ENCODE measurements at places on chromosomes 7 and 10.
A peak's percentile ranks its signal among the peaks of the same experiment; 100 is the strongest.

GRCh38 chr7:3197567-3198213 lies 103.4 kb upstream of the SDK1 start:
- H3K4me3 ChIP-seq, result no peak overlapping the region
- no peak overlapping the region for H3K27ac ChIP-seq
- no peak for DNase-seq
- no peaks in the 10 kb centered on the region for H3K36me3 ChIP-seq
- no peaks in the 10 kb centered on the region for H3K27me3 ChIP-seq

DNA sequence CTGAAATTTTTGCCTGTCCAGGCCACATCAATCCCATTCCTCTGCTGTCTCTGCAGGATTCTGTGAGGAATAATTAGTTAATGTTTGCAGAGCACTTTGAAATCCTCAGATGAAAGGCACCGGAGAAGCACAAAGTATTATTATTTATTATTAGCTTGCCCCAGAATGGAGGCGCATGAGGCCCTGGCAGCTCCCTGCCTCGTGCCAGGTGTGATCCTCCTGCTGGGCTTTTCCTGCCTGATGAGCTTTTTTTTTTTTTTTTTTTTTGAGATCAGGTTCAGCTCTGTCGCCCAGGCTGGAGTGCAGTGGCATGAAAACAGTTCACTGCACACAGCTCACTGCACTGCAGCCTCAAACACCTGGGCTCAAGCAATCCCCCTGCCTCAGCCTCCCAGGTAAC lies 65.2 kb downstream of the TCF7L2 start:
- H3K27me3 ChIP-seq, result no peaks in the 10 kb centered on the region
- no peak overlapping the region for H3K27ac ChIP-seq
- H3K36me3 ChIP-seq, result no peaks in the 10 kb centered on the region
- H3K4me3 ChIP-seq, result no peak overlapping the region

- no peak for DNase-seq
- H3K27ac ChIP-seq, result no peak overlapping the region
- no peak overlapping the region for H3K4me3 ChIP-seq
Measured at GRCh38 chr7:137925091-137925490, 76.8 kb downstream of the CREB3L2 start.

DNA sequence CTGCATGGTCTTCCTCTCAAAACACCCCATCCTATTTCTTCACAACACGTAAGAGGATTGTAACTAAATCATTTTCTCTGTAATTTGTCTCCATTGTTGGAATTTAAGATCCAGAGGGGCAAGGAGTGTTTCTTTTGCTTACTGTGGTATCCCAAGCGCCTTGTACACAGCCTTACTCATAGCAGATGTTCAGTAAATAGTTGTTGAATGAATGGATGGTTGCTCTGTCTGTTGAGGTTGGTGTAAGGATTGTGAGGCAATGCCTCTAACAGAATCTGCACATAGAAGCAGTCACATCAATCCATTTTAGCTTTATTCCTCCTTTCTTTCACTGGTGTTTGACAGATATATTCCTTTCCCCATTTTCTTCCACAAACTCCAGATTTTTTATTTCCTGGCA lies 90.1 kb downstream of the ZNF365 start:
- no peak overlapping the region for H3K4me3 ChIP-seq
- H3K4me1 ChIP-seq, result no peaks in the 10 kb centered on the region
- no peaks in the 10 kb centered on the region for H3K36me3 ChIP-seq
- no peaks in the 10 kb centered on the region for H3K27me3 ChIP-seq
- H3K27ac ChIP-seq, result no peak overlapping the region

DNA sequence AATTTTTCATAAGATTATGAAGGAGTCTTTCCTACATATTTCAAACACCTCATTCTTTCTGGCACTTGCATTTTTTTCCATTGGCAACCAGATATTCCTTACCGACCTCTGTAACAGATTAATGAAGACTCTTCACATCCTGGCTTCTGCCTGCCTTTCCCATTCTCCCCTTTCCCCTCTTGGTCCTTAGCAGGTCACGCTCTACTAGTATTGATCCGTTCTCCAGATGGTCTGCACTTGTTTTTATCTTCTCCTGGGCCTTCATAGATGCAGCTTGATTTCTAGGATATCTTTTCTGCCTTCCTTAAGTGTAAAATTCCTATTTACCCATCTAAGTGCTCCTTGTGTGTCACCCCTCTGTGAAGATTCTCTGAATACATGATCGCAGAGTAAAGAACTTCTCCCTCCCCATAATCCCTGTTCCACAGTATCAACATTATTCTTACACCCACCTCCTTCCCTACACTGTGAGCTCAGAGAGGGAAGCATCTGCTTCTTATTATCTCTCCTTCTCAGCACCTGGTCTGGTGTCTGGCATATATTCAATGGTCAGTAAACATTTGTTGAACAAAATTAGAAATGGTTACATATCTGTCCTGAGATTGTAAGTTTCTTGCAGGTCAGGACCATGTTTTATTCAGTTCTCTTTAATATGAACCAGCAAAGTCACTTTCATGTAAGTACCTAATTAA lies 654.2 kb downstream of the REEP3 start:
- no peaks in the 10 kb centered on the region for H3K27me3 ChIP-seq
- no peak for DNase-seq
- no peak overlapping the region for H3K27ac ChIP-seq
- no peak overlapping the region for H3K4me3 ChIP-seq
- no peaks in the 10 kb centered on the region for H3K36me3 ChIP-seq
- H3K4me1 ChIP-seq, result no peaks in the 10 kb centered on the region

GRCh38 chr7:95001258-95001657 lies 93.9 kb downstream of the PPP1R9A start:
- no peak for DNase-seq
- H3K4me1 ChIP-seq, result no peaks in the 10 kb centered on the region
- no peaks in the 10 kb centered on the region for H3K36me3 ChIP-seq
- H3K4me3 ChIP-seq, result no peak overlapping the region
- no peak overlapping the region for H3K27ac ChIP-seq
- H3K27me3 ChIP-seq, result no peaks in the 10 kb centered on the region

DNA sequence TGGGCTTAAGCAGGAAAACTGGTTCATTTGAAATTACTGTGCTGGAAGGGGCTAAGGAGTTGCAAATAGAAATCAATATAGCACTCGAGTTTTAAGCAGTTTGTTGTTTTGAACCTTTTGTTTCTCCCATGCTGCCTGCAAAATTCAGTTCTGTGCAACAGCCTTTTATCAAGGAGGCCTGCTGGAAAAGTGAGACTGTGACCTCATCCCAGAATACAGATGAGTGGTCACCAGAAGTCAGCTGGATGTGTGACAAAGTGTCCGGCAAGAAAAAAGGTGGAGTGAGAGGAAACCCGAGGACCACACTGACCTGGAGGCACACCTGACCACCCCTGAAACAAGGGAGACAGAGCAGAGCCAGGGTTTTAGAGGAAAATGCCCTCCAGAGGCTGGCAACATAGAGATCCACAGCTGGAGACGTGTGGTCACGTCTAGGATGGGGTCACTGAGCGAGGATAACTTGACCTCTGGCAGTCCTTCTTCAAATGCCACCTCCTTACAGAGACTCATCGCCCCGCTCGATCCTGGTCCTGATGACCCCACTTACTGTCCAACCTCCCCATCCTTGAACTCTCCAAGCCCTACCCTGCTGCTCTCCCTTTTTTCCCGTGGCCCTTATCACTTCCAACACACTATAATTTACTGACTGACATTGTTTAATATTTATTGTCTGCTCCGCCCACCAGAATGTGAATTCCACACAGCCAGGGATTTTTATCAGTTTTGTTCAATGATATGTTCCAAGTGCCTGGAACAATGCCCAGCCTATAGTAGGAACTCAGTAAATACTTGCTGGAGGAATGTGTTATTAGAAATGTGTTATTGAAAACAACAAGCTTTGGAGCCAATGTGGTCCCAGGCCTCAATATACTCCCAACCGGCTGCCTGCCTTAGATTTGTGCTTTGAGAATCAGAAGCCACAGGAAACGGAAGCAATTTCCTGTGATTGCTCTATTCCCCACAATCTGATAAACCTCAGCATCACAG lies 243.8 kb downstream of the GLI3 start:
- H3K27ac ChIP-seq, result no peak overlapping the region
- H3K4me3 ChIP-seq, result no peak overlapping the region
- no peaks in the 10 kb centered on the region for H3K27me3 ChIP-seq
- DNase-seq, result no peak
- H3K4me1 ChIP-seq, result no peaks in the 10 kb centered on the region

GRCh38 chr10:104301907-104302690 lies 33.1 kb downstream of the GSTO2 start:
- no peak for DNase-seq
- H3K36me3 ChIP-seq, result no peaks in the 10 kb centered on the region
- H3K4me1 ChIP-seq, result peaks cover 10% of the 10 kb centered on the region
- no peak overlapping the region for H3K4me3 ChIP-seq
- H3K27me3 ChIP-seq, result no peaks in the 10 kb centered on the region
- no peak overlapping the region for H3K27ac ChIP-seq

DNA sequence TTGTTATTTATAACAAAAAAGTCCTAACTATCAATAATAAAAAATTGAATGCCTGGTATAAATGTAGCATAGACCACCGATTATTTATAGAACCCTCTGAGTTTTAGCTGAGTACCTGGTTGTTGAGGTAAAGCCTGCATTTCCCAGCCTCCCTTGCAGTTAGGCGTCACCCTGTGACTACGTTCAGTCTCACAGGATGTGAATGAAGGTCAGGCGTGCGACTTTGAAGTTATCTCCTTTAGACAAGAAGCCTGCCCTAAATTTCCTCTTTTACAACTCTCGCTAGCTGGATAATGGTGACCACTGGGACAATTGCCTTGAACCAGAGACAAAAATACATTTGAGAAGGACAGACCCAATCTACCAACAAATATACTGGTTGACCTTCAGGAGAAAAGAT lies 67.5 kb upstream of the TES start:
- no peaks in the 10 kb centered on the region for H3K4me1 ChIP-seq
- no peak for DNase-seq
- no peak overlapping the region for H3K4me3 ChIP-seq
- H3K27ac ChIP-seq, result no peak overlapping the region
- no peaks in the 10 kb centered on the region for H3K36me3 ChIP-seq

DNA sequence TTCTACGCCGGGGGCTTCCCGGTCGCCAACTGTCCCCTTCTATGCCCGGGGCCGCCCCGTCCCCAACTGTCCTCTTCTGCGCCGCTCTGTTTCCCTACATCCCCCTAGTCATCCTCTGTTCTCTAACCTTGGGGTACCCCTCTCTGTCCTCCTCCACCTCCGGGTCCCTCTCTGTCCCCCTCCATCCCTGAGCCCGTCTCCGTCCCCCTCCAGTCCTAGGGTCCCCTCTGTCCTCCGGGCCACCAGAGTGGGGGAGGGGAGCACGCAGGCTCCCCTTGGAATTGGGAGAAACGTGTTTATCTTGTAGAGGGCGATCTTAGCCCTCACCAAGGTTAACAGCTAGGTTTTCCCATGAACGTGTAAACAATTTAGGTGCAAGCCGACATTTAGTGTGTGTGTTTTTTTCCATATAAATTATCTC lies 852 bp upstream of the KLF6 start:
- peak overlapping the region; percentile 81 for H3K4me3 ChIP-seq
- DNase-seq, result peak; percentile 59
- H3K27me3 ChIP-seq, result no peaks in the 10 kb centered on the region
- peak overlapping the region; percentile 68 for H3K27ac ChIP-seq

GRCh38 chr10:91164520-91165065 lies 55.9 kb upstream of the PCGF5 start:
- no peak overlapping the region for H3K4me3 ChIP-seq
- DNase-seq, result no peak
- H3K27ac ChIP-seq, result no peak overlapping the region
- H3K27me3 ChIP-seq, result no peaks in the 10 kb centered on the region
- peaks cover 4% of the 10 kb centered on the region for H3K4me1 ChIP-seq
- H3K36me3 ChIP-seq, result no peaks in the 10 kb centered on the region

GRCh38 chr10:119209035-119209735 lies 1.8 kb downstream of the GRK5 start:
- peak; percentile 75 for DNase-seq
- no peak overlapping the region for H3K27ac ChIP-seq
- no peaks in the 10 kb centered on the region for H3K36me3 ChIP-seq
- peak overlapping the region; percentile 90 for H3K4me3 ChIP-seq
- peaks cover 31% of the 10 kb centered on the region for H3K4me1 ChIP-seq

DNA sequence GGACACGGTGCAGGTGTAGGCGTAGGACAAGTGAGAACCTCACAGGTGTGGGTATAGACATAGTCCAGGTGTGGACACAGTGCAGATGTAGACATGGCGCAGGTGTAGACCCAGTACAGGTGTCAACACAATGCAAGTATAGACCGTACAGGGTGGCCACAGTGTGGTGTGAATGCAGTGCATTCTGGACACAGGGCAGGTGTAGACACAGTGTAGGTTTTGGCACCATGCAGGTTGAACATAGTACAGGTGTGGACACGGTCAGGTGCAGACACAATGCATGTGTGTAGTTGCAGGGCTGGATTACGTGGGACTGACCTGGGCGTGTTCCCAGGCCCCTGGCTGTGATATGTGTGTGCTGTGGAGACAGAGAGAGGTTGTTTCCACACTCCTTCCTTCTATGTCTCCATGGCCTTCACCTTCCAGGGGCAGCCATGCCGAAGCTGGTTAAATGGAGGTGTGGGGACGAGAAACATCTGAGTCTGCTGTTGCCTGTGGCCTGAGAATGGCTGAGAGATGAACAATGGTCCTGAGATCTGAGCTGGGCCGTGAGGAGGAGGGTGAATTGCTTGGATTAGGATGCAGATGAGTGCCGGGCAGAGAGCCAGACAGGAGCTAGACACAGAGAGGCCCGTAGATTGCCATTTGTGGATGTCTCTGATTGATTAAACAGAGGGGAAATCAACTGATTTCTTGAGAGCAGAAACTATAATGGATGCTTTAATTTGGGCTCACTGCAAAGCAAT lies 343.9 kb upstream of the SHH start:
- no peaks in the 10 kb centered on the region for H3K4me1 ChIP-seq
- H3K27ac ChIP-seq, result no peak overlapping the region
- no peaks in the 10 kb centered on the region for H3K36me3 ChIP-seq
- H3K4me3 ChIP-seq, result no peak overlapping the region

GRCh38 chr7:70456719-70457118 lies 675.2 kb upstream of the GALNT17 start:
- H3K27ac ChIP-seq, result peak overlapping the region; percentile 45
- no peaks in the 10 kb centered on the region for H3K36me3 ChIP-seq
- H3K4me1 ChIP-seq, result peaks cover 34% of the 10 kb centered on the region
- DNase-seq, result peak; percentile 85
- no peaks in the 10 kb centered on the region for H3K27me3 ChIP-seq
- H3K4me3 ChIP-seq, result no peak overlapping the region
